ENCODE measurements at places on chromosomes 13 and 19.

GRCh38 chr13:64928696-64929499 lies 2301.2 kb downstream of the PCDH9 start:
- peak; percentile 58 for DNase-seq

- no peak for DNase-seq
Observed at GRCh38 chr13:40494946-40495620, 171.4 kb downstream of the FOXO1 start.

- no peak for DNase-seq
Observed at GRCh38 chr13:64054321-64054720, 2638.7 kb upstream of the PCDH20 start.

DNA sequence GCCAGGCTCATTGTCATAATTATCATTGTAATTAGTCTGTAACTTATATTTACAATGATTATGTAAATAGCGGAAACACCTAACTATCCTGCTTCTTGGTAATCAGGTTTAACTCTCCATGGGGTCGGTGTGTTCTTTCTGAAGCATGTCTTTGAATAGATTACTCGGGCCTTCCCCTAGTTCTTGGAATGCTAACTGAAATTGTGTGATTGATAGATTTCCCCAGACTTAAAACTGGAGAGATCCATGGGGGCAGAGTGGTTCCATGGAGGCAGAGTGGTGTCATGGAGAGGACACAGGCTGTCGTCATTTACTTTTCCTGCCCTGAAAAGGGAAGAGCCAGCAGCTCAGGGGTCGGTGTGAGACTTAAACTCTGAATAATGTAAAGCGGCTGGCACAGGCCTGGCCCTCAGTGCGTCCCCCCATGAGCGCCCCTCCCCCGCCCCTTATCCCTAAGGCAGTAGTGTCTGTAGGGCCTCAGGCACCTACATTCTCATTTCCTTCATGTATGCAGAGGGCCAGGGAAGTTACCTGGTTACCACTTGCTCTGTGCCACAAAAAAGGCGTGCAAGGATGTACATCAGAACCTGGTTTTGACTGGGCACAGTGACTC lies 225.1 kb downstream of the TM9SF2 start:
- DNase-seq: no peak

GRCh38 chr13:82522872-82523271 lies 1359.4 kb downstream of the SLITRK1 start:
- no peak for DNase-seq

DNA sequence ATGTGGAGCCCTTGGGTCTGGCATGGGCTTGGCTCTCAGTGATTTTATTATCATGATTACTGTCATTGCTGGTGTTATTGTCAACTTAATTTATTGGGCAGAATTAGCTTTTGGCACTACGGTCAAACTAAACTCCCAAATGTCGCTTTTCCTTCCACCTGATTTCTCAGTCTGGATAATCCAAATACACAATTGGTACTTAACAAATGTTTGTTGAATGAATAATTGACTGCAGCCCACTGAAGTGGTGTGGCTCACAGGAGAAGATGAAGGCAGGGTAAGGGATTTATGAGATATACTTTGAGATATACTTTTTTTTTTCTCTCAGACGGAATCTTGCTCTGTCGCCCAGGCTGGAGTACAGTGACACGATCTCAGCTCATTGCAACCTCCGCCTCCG lies 1.5 kb downstream of the COLGALT1 start:
- no peak for DNase-seq

DNA sequence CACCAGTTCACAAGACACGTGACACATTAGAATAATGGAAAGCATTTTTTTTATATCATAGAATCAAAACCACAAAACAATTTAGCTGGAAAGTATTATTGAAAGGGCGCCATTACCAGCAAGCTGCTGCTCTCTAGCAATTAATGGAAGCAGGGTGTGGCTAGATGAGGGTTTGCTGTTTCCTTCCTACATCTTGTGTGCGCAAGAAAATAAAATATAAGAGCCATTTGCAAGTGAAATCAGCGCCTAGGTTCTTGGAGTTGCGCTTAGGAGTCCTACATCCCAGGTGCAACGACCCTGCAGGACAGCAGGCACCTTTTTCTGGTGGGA lies 140.9 kb downstream of the ZNF536 start:
- no peak for DNase-seq

- DNase-seq: no peak
Observed at GRCh38 chr19:35168196-35168595, 13.7 kb downstream of the FXYD5 start.

- no peak for DNase-seq
Observed at GRCh38 chr19:14354445-14354844, 26.8 kb upstream of the ADGRE5 start.

DNA sequence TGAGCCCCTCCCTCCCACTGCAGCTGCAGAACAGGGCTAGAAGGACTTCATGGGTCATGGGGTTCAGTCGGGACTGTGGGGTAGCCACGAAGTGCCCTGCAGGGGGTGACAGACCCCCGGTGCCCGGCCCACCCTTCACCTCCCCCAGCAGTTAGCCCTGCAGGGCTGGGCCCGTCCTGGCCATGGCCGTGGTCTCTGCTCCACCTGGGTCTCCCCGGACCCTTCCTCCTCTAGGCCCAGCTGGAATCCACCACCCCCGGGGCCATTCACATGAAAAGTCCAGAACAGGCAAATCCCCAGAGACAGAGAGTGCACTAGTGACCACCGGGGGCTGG lies 17.3 kb downstream of the MKNK2 start:
- DNase-seq: no peak

DNA sequence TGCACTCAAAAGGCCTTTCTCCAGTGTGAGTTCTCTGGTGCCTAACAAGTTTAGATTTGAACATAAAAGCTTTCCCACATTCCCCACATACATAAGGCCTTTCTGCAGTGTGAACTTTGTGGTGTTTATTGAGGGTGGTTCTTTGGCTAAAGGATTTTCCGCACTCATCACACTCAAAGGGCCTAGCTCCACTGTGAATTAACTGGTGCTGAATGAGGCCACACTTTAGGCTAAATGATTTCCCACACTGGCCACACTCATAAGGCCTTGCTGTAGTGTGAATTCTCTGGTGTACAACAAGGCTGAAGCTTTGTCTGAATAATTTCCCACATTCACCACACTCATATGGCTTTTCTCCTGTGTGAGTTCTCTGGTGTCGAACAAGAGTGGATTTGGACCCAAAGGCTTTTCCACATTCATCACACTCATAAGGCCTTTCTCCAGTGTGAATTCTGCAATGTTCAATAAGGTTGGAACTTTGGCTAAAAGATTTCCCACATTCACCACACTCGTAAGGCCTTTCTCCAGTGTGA lies 6.2 kb downstream of the ZNF416 start:
- DNase-seq: no peak

- no peak for DNase-seq
Observed at GRCh38 chr19:30283556-30283955, 88.6 kb upstream of the ZNF536 start.

DNA sequence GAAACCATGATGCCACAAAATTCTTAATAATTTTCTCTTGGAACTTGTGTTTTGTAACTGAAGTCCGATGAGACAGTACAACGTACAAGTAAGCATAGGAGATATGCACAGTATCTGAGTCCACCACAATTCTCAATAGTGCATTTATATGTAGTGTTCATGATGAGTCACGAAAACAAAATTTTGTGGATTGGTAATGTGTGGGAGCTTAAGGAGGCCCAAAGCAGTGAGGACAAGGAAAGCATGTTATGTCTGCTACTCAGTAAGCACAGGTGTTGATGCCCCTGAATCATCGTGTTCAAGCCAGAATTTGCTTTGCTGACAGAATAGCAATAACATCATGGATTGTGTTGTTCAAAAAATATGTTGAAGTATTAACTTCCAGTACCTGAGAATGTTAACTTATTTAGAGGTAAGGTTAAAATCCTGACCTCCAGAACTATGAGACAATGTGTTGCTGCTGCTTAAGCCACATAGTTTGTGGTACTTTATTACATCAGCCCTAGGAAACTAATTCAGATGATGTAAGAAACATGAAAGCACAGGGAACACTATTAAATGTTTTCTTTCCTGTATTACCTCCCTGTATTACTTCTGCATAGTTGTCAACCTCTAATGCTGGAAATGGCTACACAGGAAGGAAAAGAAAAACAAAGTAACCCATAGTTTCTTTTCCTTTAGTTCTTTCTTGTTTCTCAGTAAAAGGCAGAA lies 201.3 kb downstream of the SLITRK6 start:
- DNase-seq: no peak

GRCh38 chr19:19321141-19321577 lies 530 bp downstream of the MAU2 start:
- no peak for DNase-seq

- no peak for DNase-seq
Observed at GRCh38 chr13:72004246-72004645, 137.2 kb upstream of the DACH1 start.

DNA sequence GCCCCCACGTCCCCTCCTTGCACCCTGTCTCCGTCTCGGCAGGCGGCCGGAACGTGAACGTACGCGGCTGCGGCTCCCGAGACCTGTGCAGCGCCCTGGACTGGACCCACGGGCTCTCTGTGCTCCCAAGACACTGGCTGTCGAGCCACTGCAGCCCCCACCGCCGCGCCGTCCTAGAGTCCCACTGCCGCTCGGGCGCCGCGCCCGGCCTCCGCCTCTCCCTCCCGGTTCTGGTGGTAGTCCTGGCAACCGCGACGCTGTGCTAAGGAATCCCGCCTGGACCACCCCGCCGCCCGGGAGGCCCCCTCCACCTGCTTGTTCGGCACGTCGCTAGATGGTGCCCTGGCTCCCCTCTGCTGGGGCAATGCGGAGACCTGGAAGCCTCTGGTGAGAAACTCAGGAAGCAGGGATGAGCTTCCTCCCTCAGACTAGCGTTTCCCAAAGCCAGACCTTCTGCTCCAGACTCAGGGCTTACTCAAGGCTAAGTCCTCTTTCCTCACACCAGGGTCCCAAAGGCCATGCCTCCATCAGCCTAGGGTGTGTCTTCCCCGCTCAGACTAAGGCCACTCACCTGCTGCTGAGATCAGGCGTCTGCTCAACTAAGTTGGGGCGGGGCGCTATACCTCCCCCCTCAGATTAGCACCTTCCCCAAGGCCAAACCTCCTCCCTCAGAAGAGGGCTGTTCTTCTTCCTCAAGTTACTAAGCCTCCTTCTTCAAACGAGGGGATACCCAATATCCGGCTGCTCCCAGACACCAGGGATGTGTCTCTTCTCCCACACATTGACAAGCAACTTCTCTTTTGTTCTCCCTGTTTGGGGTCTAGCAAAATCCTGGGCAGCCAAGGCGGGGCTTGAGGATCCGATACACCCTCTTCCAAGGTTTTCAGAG lies 16.1 kb upstream of the IRGC start:
- DNase-seq: no peak

GRCh38 chr13:39913928-39914327 lies 258.5 kb downstream of the COG6 start:
- no peak for DNase-seq

DNA sequence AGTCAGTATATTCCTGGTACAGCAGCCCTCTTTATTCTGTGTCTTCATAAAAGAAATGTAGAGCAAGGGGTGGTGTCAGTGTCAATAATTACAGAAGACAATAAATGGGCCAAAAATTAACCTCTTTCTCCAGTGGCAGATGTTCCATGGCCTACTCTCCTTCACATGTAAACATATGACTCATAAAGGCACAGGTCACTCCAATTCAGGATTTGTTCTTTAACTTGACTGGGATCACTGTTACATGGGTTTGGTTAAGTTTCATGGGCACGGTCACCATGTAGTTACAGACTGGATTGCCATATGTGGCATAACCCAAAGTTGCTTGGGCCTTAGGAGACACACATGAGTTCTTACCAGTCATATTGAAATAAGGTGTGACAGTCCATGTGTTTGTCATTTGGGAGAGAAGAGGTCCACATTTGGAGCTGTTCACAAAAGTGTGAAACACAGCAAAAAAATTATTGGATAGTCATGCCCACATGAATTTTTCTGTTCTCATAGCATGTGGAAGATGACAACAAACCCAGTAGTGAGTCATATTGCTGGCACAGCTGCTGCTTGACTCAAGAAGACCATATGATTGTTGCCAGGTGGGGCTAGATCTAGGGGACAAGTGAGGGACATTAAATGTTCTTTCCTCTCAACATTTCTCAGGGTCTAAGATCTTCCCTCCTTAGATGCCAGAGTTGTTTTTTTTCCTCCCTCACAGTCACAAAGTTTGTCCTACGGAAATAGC lies 68.1 kb upstream of the HTR2A start:
- DNase-seq: no peak

DNA sequence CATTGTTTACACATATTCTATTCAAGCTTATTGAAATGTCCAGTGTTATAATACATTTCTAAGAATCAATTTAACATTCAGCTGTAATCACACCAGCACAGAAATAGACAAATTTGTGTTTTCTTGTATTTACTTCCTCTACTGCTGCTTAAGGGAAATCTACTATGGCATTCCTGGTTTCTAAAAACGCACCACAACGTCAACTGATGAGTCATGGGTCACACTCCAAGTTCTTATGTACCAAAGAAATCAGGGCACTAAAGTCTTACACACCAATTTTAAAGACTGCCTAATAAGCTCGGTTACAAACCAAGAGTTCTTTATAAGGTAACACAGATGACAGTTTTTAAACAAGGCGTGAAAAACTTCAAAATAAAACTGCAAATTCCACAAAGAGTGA lies 13.2 kb downstream of the LNX2 start:
- DNase-seq: peak; percentile 28

- peak; percentile 31 for DNase-seq
Observed at GRCh38 chr13:39148513-39148961, 110.3 kb downstream of the NHLRC3 start.

- no peak for DNase-seq
Observed at GRCh38 chr19:51407511-51408131, 9.8 kb downstream of the SIGLEC10 start.

Data from AG04449 (cell line).